Hypothalamus (tissue), 51 donors: ENCODE measurements at places on chromosomes 6 and 20.

DNA sequence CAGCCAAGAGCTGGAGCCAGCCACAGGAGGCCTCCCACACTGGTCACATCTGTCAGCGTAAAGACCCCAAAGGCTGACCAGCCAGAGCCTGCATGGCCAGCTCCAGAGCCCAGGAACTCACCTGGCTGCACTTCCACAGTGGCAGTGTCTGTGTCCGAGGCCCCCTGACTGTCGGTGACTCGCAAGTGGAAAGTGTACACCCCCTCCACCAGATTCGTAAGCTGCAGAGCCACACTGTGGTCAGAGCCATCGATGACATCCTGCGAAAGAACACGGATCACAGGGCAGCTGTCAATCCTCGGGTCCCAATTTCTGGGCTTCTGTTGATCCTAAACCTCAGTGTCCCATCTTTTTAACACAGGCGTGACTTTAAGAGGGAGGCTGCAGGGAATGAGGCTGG, 69.3 kb downstream of the ALDH5A1 start:
- DNase-seq, result no peak

GRCh38 chr6:1406306-1407072, 17.1 kb downstream of the FOXF2 start:
- no peak for DNase-seq

DNA sequence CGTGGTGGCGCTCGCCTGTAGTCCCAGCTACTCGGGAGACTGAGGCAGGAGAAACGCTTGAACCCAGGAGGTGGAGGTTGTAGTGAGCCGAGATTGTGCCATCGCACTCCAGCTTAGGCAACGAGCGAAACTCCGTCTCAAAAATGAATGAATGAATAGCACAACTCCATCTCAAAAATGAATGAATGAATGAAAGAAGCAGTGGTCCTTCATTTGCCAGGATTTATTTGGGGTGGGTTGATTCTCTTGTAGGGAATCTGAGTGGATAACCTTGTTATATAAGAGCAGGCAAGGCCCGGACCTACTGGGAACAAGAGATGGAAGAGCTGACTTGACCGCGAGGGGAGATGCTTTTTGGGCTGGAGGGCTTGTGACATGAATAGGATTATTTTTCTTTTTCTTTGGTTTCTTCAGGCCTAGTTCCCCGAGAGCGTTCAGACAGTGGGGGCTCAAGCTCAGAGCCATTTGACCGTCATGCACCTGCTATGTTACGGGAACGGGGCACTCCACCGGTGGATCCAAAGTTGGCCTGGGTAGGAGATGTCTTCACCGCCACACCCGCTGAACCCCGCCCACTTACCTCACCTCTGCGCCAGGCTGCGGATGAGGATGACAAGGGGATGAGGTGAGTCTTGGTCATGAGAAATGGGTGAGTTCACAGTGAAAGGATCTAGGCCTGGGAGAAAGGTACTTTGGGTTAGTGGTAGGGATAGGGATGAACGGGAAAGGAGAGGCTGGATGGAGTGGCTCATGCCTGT, 9.8 kb downstream of the PRRC2A start:
- no peak for DNase-seq

DNA sequence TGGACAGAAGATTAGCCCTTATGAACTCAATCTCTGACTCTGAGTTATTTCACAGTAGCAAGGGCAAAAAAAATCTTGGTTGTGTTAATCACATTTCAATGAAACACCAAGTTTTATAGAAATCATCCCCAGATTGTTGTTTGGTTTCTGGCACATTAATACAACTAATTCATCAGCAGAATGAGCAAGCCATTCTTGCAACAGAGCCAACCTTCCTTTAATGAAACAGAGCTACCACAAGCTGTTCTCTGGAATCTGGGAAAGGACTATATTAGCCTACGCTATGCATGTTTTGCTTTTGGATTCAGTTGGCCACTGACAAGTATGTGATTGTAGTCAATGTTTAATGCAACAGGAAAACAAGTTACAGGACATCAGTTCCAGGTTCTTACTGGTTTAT, 13.8 kb upstream of the POPDC3 start:
- no peak for DNase-seq

DNA sequence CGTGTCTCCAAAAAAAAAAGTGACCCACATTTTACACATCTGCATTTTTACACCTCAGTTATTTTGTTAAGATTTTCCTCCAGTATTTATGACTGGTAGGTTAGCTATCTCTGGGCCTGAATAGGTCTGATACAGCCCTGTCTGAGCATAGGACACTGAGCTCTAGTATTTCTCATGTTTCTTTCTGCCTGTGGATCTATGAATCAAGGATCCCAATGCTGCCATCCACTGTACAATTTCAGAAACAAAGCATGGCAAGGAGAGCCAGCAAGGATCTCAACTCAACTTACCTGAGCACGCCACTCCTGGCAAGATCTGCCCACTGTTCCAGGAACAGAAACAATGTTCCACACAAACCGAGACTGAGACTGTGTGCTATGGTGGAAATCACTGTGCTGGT, 36.4 kb upstream of the ENPP5 start:
- no peak for DNase-seq

GRCh38 chr20:62118113-62119043, 3.9 kb upstream of the LSM14B start:
- DNase-seq, result no peak

GRCh38 chr6:162785632-162786242, 58.0 kb downstream of the PACRG start:
- no peak for DNase-seq

DNA sequence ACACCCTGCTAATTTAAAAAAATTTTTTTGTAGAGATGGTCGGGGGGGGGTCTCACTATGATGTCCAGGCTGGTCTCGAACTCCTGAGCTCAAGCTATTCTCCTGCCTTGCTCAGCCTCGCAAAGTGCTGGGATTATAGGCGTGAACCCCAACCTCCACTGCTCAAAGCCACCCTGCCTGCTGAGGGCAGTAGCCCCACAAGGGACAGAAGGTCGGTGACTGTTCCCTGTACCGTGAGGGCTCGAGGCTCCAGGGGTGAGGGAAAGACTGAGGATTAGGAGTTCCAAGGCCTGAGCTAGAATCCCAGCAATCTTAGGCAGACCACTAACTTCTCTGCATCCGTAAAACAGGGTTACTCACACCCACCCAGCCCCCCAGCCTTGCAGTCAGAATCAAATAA, 51.1 kb downstream of the CPNE5 start:
- no peak for DNase-seq

DNA sequence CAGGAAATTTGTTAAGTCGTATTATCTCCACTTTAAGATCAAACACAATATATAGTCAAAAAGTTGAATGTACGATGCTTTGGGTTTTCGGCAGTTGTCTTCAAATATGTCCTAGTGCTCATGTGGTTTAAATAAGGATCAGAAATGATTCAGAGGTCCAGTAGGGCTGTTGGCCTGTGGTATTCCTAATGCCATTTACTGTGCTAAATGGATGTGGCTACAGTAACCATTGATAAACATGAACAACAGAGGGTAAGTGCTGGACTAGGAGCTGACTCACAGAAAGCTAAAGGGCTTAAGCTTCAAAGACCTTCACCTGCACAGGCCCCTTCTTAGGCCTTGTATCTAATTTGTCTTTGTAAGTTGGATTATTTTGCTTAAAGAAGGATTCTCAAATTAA, 80.5 kb upstream of the TPD52L1 start:
- no peak for DNase-seq

DNA sequence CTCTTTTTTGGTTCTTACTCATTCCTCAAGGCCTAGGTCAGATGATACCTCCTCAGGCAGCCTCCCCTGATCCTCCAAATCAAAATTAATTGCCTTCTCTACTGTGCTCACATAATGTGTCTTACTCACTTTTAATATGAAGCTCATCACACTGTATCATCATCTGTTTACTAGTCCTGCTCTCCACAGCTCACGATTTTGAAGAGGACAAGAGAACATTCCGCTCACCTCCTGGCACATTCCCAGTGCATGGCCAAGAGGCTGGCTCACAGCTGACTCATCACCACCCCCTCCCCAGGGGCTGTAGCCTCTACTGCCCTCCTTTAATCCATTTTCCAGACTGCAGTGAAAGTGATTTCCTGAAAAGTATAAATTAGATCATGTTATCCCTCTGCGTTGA, 133.1 kb downstream of the ALDH8A1 start:
- no peak for DNase-seq

DNA sequence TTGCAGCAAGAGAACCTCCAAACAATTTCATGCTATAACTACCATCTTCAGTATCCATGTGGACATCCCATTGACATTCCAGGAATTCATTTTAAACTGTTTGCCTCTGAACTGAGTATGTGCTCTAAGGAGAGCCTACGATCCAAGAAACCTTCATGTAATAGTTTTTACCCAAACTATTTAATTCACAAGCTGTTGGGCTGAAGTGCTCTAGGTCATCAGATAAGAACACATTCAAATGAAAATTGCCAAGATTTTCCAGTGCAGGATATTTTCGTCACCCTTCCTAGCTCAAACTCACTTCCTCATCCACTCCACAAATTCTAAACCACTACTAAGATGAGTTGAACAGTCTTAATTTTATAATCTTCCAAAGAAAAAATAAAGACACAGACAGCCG, 12.8 kb downstream of the RSPO3 start:
- no peak for DNase-seq

GRCh38 chr6:147873816-147874215, 365.3 kb downstream of the SAMD5 start:
- no peak for DNase-seq

DNA sequence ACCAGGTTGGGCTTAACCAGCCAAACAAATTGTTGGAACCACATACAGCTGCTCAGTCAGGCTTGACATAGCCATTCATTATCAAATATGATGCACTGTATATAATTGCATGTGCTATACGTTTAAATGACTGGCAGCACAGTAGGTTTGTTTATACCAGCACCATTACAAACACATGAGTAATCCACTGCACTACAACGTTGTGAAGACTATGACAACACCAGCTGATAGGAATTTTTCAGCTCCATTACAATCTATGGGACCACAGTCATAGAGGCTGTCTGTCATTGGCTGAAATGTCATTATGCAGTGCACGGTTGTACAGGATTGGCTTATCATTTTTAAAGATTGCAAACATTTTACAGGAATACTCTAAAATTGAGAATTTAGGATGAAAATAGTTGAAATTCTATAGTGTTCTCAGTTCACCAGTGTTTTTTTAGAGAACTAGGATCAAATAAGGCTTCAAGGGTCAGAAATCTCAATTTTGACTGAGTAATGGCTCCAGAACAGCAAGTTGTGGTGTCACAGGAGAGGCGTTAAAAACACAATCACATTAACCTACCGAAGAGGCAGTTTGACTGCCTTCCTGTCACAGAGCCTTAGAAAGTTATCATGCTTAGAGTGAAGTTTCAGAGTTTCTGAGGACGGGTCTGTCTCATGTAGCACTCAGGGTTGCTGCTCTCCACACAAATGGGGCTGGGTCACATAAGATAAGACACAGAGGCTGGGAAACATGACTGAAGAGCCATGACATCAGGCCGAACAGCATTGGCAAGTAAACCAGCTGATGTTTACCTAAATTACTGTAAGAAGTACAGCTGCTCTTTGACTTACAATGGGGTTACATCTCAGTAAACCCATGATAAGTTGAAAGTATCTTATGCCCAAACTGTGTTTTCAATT, 60.7 kb upstream of the SMLR1 start:
- no peak for DNase-seq

DNA sequence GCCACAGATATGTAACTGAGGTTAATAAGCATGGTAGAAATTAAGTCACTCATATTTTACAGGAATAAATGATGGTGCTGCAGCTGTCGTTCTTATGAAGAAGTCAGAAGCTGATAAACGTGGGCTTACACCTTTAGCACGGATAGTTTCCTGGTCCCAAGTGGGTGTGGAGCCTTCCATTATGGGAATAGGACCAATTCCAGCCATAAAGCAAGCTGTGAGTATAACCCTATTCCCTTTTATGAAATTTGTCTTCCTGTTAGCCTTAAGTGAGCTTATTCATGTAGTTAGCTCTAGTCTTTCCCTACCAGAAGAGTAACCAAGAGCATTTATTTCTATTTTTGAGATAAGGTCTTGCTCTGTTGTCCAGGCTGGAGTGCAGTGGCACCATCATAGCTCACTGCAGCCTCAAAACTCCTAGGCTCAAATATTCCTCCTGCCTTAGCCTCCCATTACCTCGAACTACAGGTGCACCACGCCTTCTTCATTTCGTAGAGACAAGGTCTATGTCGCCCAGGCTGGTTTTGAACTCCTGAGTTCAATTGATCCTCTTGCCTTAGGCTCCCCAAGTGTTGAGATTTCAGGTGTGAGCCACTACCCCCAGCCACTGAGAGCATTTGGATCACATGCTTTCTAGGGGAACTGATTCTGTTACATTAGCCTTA, 12.0 kb downstream of the TCP1 start:
- DNase-seq, result no peak

- no peak for DNase-seq
These were observed 936.7 kb upstream of the CITED2 start for GRCh38 chr6:140311146-140311545.

- peak; percentile 67 for DNase-seq
These were observed 127.7 kb downstream of the KLHL32 start for GRCh38 chr6:97052152-97052787.

GRCh38 chr20:32582659-32583580, 2.2 kb downstream of the NOL4L start:
- DNase-seq, result no peak

DNA sequence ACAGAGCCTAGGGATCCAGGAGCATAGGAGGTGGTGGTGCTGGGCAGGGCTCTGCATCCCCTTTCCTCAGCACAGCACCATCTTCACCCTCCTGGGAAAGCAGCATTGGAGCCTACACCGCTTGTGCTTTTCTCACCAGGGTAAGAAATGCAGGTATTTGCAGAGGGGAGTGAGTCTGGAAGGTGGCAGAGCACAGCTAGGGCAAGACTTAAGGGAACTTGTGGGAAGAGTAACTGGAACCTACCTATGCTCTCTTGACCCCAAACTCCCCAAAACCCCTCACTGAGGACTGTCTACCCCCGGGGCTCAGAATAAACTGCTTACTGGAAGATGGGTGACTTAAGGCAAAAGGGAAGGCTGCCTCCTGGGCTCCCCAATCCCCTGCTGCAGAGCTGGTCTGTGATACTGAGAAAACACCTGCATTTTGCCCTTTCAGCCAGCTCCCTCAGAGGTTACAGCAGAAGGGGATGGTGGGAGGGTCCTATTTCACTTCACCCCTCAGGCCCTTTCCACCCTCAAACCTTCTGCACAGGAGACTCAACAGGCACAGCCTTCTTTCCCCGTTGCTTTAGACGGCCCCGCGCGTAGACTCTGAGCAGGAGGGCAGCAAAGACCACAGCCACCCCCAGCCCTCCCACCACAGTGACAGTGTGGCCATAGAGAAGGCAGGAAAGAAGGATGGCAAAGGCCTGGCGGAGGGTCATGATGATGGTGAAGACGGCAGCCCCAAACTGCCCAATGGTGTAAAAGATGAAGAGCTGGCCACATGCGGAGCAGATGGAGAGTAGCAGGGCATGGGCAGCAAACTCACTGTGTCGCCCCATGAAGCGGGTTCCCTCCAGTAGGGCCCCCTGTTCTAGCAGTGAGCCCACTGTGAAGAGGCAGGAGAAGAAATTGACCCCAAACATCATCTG, 2.9 kb downstream of the SLC35B2 start:
- DNase-seq, result no peak
